ENCODE measurements at places on chromosomes 4 and X.

DNA sequence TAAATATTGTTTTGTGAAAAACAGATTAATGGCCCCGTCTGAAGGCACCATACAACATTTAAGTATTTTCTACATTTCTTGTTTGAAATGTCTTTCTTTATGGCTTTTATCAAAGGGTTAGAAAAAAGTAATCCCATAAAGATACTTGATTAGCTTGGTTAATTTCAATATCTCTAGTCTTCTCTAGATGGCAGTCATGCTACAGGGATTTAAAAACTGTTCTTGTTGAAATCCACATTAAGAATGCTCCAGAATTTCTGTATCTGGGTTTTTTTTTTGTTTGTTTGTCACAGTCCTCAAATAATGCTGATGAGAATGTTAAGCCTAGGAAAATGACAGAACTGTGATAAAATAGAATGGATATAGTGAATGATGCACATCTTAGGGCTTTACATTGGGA lies 109.0 kb upstream of the AADAT start:
- no peak overlapping the region for H3K27ac ChIP-seq
- no peaks in the 10 kb centered on the region for H3K4me1 ChIP-seq
- H3K36me3 ChIP-seq: no peaks in the 10 kb centered on the region
- no peaks in the 10 kb centered on the region for H3K27me3 ChIP-seq

DNA sequence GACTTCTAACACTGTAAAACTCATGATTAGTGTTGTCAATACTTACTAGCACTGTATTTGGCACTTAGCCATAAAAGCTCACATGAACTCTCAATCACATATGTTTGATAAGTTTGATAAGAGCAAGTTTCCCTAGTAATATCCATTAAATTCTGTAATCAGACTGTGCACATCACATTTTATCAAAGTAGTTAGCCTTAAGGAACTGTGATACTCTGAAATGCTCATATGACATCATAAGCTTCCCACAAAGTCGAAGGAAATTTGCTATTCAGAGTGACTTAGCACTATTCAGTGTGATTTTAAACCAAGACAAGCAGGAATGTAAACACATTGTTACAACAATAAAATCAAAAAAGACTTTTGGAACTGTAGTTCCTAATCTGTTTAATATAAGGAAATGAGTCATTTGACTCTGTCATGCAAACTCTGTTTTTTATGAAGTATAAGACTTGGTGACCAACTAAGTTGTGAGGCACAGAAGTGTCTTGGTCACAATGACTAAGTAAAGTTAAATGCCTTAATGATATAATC lies 6.7 kb downstream of the SLC7A11 start:
- H3K27ac ChIP-seq: no peak overlapping the region
- DNase-seq: no peak
- H3K4me3 ChIP-seq: no peak overlapping the region
- no peaks in the 10 kb centered on the region for H3K36me3 ChIP-seq

- no peaks in the 10 kb centered on the region for H3K36me3 ChIP-seq
- no peak for DNase-seq
- H3K4me3 ChIP-seq: no peak overlapping the region
- H3K4me1 ChIP-seq: peaks cover 15% of the 10 kb centered on the region
- H3K27ac ChIP-seq: no peak overlapping the region
Observed at GRCh38 chr4:148438047-148438446, 4.2 kb downstream of the NR3C2 start.

- H3K4me3 ChIP-seq: peak overlapping the region; percentile 25
- no peaks in the 10 kb centered on the region for H3K27me3 ChIP-seq
Observed at GRCh38 chr4:65791111-65791811, 121.0 kb upstream of the EPHA5 start.

DNA sequence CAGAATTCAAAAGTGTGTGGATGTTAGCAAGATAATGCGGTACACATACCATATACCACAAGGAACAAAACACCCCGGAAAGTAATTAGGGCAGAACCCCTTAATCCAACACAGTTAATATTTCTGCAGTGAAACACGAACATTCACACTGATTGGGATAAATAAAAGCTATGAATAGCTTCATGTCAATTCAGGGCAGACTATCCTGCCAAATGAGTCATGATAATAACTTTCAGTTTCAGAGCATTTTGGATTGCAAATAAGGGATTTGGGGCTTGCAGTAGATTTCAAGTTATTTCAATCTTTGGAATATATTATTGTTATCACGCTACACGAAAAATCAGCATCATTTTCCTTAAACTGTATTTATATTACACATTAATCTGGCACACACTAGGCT lies 24.3 kb downstream of the IRF2 start:
- DNase-seq: no peak
- peak overlapping the region; percentile 86 for H3K27ac ChIP-seq
- H3K4me3 ChIP-seq: no peak overlapping the region
- peaks cover 83% of the 10 kb centered on the region for H3K4me1 ChIP-seq
- H3K36me3 ChIP-seq: peaks cover 14% of the 10 kb centered on the region

DNA sequence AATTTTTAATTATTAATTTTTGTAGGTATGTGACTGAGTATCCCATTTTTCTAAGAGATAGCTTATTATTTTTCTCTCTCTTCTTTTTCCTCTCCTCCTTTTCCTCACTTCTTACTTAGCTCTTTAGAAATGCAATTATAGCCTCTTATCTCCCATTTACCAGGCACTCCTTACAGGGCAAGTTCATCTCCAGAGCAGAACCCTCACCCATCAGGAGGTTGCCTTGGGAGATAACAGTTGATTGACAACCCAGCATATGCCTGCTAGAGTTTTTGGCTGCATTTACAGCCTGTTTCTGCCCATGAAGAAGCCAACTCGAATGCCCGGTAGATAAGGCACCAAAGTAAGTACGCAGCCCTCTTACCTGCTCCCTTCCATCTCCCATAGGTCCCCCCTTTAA lies 572.9 kb upstream of the ZFP42 start:
- H3K27ac ChIP-seq: no peak overlapping the region
- DNase-seq: no peak
- H3K4me3 ChIP-seq: no peak overlapping the region
- no peaks in the 10 kb centered on the region for H3K4me1 ChIP-seq
- H3K27me3 ChIP-seq: no peaks in the 10 kb centered on the region

DNA sequence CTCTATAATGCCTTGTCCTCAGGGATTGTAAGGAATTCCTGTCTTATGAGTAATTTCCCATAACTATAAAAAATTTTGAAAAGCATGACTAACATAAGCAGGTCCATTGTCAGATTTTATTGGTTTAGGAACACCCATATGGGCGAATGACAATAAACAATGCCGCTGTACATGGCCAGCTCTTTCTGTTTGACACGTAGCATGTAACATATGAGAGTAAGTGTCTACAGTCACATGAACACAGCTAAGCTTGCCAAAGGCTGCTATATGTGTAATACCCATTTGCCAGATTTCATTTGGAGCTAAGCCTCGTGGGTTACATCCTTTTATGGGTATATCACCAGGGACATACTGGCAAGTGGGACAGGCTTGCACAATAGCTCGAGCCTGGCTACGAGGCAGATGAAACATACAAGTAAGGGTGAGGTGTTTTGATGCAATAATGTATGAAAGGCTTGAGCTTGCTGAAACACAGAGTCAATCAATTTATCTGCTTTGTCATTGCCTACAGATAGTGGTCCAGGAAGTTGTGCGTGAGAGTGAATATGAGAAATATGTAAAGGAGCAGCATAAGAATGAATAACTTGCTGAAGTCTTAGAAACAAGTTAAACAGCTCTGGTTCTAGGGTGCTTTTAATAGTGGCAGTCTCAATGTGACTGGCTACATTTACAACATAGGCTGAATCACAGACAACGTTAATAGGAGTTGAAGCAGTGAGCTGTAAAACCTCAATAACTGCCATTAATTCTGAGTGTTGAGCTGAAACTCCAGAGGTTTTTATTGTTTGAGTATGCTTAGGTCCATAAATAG lies 67.4 kb upstream of the UGT2B10 start:
- H3K27ac ChIP-seq: no peak overlapping the region
- no peaks in the 10 kb centered on the region for H3K4me1 ChIP-seq
- no peaks in the 10 kb centered on the region for H3K27me3 ChIP-seq
- H3K4me3 ChIP-seq: no peak overlapping the region
- no peaks in the 10 kb centered on the region for H3K36me3 ChIP-seq

- H3K36me3 ChIP-seq: no peaks in the 10 kb centered on the region
- H3K27me3 ChIP-seq: no peaks in the 10 kb centered on the region
- DNase-seq: no peak
Observed at GRCh38 chr4:19486400-19486799, 765.3 kb upstream of the SLIT2 start.

- H3K4me3 ChIP-seq: no peak overlapping the region
- no peaks in the 10 kb centered on the region for H3K36me3 ChIP-seq
- no peaks in the 10 kb centered on the region for H3K27me3 ChIP-seq
- no peak overlapping the region for H3K27ac ChIP-seq
- DNase-seq: no peak
- H3K4me1 ChIP-seq: peaks cover 7% of the 10 kb centered on the region
Observed at GRCh38 chr4:79217025-79217424, 108.8 kb downstream of the NAA11 start.

- no peaks in the 10 kb centered on the region for H3K27me3 ChIP-seq
- peaks cover 5% of the 10 kb centered on the region for H3K4me1 ChIP-seq
- H3K36me3 ChIP-seq: no peaks in the 10 kb centered on the region
- no peak overlapping the region for H3K27ac ChIP-seq
- H3K4me3 ChIP-seq: no peak overlapping the region
Observed at GRCh38 chrX:73979551-73980131, 324.3 kb upstream of the ZCCHC13 start.

DNA sequence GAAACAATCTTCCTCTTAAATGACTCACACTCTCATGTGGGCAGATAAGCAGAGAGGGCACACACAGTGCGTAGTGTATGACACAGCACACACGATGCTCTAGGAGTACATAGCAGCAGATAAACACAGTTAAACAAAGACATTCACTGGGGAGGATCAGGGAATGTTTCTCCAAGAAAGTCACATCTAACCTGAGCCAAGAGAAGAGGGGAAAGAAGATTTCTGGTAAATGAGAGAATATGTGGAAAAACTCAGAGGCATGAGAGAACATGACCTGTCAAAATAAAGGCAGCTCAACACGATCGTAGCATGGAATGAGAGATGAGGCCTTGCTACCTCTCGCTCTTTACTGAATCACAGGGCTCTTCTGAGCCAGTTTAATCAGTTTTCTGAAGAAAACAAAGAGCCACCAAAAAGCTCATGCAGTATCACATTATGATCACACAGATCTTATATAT lies 251.0 kb downstream of the ANK2 start:
- no peak overlapping the region for H3K4me3 ChIP-seq
- no peaks in the 10 kb centered on the region for H3K27me3 ChIP-seq
- no peak for DNase-seq
- H3K27ac ChIP-seq: no peak overlapping the region
- no peaks in the 10 kb centered on the region for H3K36me3 ChIP-seq

DNA sequence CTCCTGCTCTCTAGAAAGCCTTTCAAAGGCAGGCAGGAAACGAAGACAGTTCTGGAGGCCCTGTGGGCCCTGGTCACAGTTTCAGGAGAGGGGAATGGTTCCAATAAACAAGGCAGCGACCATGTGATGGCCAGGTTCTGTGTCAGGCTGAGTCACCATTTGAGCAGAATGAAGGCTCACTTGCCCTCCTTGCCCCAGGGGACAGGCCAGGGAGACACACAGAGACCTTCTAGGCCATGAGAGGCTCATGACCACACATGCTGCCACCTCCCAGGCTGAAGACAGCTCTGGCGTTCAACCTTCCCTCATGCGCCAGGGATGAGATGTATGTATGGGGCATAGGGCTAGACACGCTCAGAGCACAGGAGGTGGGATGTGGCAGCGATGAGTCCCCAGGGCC lies 22.9 kb upstream of the TRIM2 start:
- no peaks in the 10 kb centered on the region for H3K4me1 ChIP-seq
- H3K27ac ChIP-seq: no peak overlapping the region
- no peaks in the 10 kb centered on the region for H3K27me3 ChIP-seq
- no peaks in the 10 kb centered on the region for H3K36me3 ChIP-seq

- DNase-seq: peak; percentile 51
- H3K4me1 ChIP-seq: no peaks in the 10 kb centered on the region
- no peaks in the 10 kb centered on the region for H3K36me3 ChIP-seq
Observed at GRCh38 chrX:68146054-68146453, 287.2 kb downstream of the OPHN1 start.

- no peaks in the 10 kb centered on the region for H3K27me3 ChIP-seq
- DNase-seq: no peak
- H3K27ac ChIP-seq: no peak overlapping the region
- H3K4me1 ChIP-seq: no peaks in the 10 kb centered on the region
- H3K4me3 ChIP-seq: no peak overlapping the region
Observed at GRCh38 chr4:19380600-19380999, 871.1 kb upstream of the SLIT2 start.

GRCh38 chrX:108123591-108124366 lies 32.2 kb downstream of the ATG4A start:
- no peak for DNase-seq
- H3K4me3 ChIP-seq: no peak overlapping the region
- no peaks in the 10 kb centered on the region for H3K27me3 ChIP-seq
- no peak overlapping the region for H3K27ac ChIP-seq
- no peaks in the 10 kb centered on the region for H3K36me3 ChIP-seq
- no peaks in the 10 kb centered on the region for H3K4me1 ChIP-seq

DNA sequence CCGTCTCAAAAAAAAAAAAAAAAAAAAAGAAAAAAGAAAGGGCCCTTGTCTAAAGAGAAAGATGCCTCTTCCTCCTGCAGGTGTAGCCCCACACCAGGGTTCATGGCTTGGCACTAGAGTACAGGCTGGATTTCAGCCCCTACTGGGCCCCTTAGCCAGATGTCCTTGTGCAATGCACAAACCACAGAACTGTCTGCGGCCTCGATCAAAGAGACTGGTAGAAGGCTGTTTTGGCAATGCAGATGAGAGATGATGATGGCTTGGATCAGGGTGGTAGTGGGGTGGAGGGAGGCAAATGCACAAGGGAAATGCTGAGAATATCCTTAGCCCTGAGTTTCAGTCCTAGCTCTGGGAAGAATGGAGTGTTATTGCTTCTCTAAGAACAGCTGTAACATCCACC lies 26.5 kb upstream of the TSR2 start:
- H3K4me3 ChIP-seq: no peak overlapping the region
- no peaks in the 10 kb centered on the region for H3K27me3 ChIP-seq
- H3K36me3 ChIP-seq: no peaks in the 10 kb centered on the region
- peak; percentile 9 for DNase-seq
- H3K4me1 ChIP-seq: no peaks in the 10 kb centered on the region

- no peaks in the 10 kb centered on the region for H3K36me3 ChIP-seq
- no peaks in the 10 kb centered on the region for H3K27me3 ChIP-seq
Observed at GRCh38 chr4:118112117-118113046, 78.1 kb downstream of the NDST3 start.

DNA sequence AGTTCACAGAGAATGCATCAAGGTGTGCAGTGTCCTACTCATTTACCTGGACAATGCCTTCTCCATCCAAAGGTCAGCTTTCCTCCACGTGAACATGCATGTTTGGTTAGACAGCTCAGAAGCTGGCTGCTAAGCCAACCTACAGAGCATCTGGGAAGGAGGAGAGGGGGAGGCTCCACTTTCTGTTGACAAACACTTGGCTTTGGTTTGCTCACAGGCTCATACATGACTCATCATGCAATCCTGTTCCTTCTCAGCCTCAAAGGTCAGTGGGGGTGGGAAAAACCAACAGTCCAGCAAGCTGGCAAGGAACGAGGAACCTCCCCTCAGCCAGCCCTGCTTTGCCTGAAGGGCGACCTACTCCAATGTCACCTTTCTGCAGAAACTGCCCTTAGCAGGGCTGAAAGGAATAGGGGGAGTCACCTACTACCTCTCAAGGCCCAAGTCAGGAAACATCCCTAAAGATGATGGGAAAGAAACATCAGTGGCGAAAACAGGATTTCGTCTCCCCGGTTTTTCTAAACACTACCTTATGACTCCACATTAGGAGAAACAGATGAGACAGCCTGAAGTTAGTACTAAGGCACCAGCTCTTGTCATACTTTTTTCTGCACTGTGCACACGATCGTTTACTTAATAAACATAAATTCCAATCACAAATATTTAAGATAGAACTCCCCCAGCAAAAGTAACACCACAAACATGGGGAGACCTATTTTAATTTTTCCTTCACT lies 37.9 kb downstream of the RELL1 start:
- peaks cover 2% of the 10 kb centered on the region for H3K4me1 ChIP-seq
- DNase-seq: no peak
- no peak overlapping the region for H3K4me3 ChIP-seq
- peaks cover 3% of the 10 kb centered on the region for H3K36me3 ChIP-seq
- H3K27ac ChIP-seq: no peak overlapping the region
